ENCODE measurements at places on chromosomes 1 and 21. TPM values are rescaled to one million over a fixed set of nuclear protein-coding genes. Genes with fewer than 3 reads are reported as not detected.

- DNase-seq: no peak
Observed at GRCh38 chr1:185934476-185935189, 200.4 kb downstream of the HMCN1 start.

GRCh38 chr1:69940816-69941215, 264.6 kb downstream of the LRRC40 start:
- DNase-seq: no peak

GRCh38 chr1:59926381-59927123, at the start of gene CYP2J2:
Gene CYP2J2, minus strand, starts transcription at chr1:59926773. Its CDS starts 27 bp downstream, at chr1:59926746.
- peak; percentile 25 for DNase-seq

- DNase-seq: no peak
Observed at GRCh38 chr21:33115631-33116510, 45.9 kb downstream of the OLIG1 start.

DNA sequence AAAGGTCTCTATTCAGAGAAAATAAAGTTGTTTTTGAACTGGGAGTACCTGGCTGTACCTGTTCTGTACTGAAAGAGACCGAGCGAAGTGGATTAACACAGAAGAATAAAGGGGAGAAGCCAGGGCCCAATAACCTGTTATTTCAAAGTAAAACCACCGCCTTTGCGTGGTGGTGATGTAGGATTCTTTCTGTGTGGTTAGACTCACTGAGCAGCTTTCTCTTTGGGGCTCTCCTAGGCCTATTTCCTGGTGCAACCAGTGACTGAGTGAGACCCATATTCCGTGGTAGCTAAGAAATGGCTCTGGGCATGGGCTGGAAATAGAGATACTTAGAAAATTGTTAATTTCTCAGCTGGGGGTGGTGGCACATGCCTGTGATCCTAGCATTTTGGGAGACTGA, 99.9 kb downstream of the XCL2 start:
- peak; percentile 49 for DNase-seq

DNA sequence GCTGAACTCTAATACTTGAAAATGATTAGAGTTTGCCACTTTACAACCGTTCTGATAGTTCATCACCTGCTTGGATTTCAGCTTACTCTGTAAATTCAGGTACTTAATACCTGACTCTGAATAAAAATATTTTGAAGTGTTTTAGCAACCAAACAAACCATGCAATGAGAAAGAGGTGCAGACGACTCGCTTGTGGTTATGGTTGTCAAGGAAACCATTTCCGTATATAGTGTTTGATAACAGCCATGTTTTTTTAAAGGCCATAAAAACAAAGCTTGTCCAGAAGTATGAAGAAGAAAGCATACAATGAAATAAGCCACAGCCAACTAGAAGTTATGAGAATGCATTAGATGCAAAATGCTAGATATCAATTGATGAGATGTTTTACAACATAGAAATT, 167.2 kb upstream of the HMCN1 start:
- DNase-seq: peak; percentile 7

DNA sequence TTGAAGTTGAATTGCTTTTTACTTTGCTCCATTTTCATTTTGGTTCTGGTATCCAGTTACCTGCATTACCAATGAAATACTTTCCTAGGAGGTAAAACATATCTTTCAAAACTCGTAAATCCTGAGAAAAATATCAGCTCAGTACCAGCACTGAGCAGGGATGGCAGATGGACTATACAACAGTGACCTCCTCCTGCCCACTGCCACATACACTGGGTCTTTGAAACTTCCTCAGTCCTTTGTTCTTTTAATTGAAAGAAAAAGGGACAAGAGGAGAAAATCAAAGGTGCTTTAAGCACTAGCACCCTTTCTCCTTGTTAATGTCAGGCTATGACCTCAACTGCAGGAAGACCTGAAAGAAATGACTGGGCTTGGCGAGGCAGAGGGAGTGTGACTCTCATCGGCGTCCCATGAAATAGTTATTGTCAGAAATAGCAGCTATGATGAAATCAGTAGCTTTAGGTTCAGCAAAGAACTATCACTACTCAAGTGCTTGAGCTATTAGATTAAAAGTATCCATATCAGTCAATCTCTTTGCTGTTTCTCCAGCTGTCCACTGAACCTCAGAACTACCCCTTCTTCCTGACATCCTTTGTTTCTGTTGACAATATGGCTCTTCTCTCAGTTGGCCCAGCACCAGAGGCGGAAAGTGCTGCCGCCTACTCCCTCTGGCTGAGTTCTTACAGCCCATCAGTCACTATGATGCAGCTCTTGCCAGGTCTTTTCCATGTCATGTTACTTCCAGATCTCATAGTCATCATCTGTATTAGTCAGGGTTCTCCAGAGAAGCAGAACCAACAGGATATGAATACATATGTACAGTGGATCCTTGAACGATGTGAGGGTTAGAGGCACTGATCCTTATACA, 207.0 kb upstream of the MAP1LC3C start:
- DNase-seq: no peak

DNA sequence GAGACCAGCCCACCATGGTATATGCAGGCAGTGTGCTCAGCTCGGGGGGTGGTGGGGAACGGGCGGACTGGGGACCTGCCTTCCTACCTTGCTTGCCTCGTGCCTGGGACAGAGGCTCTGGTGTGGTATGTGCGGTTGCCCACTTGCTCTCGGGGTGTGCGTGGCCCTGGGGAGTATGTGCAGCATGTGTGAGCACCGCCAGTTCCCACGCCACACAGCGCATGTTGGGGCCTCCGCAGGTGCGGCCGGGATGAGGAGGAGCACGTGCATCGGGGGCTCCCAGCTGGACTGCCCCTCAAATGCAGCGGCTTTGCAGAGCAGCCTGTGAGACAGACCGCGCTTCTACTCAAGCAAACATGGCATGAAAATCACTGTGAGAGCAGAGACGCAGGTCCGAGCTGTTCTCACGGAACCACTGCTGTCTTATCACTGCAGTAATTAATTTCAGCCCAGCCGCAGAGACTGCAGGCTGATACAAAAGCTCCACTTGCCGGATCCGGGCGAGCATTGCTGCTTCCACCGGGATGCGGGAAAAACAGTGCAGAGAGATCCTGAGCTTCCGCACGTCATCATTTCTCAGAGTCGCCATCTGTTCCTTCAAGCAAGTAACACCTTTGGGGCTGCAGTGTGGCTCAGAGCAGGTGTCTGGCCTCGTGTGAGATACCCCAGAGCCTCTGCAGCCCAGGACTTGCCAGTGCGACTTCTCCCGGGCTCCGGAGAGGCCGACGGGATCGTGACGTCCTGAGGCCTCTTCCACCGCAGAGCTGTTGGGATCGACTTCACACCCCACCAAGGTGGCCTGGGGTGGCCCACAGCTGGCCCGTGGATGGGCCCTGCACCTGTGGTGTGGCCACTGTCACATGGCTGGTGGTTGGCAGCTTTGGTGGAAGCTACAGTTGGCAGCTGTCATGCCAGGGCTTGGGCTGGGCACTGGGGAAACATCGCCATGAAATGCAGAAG, 92.6 kb upstream of the ACTRT2 start:
- DNase-seq: no peak

DNA sequence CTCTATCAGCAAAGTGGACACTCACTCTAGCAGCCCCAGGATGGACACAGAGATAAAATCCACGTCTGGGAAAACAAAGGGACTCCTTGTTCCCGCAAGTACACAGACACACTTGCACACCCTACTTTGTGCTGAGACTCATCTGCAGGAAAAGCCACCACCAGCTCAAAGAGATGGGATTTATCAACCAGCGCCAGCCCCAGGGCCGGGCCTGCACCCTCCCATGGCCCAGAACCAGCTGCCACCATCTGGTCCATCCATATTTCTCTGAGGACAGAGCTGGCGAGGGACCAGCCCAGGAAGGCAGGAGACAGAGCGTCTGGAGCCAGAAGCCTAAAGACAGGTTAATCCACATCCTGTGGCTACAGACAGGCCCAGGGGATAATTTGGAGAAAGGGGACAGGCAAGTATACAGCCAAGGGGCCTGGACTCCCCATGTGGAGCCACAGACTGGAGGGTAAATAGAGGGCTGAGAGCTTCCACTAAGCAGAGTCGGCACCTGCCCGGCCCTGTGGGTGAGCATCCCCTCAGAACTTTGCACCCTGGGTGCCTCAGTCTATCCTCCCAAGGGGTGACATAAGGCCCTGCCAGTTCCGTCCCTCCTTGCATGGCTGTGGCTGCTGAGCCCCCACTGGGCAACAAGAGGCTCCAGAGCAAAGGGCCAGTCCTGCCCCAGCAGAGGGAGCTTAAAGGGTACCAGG, 233.9 kb downstream of the PTPRU start:
- DNase-seq: peak; percentile 17

DNA sequence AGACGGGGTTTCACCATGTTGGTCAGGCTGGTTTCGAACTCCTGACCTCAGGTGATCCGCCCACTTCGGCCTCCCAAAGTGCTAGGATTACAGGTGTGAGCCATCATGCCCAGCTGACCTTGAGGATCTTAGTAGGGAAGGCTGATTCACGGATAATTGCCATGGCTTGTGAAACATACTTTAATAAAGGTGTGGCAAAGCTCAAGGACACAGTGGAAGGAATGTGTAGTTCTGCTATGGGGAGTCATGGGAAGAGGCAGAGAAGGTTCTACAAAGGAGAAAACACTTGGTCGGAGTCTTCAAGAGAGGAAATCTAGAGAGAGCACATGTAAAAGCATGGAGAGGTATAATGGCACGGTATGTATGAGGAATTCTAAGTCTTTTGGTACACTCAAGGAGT, 12.7 kb upstream of the PTCH2 start:
- no peak for DNase-seq

GRCh38 chr1:202144402-202145067, at the start of gene ARL8A:
Gene ARL8A, minus strand, starts transcription at chr1:202144737. Its CDS starts 165 bp downstream, at chr1:202144572.
- DNase-seq: peak; percentile 62

DNA sequence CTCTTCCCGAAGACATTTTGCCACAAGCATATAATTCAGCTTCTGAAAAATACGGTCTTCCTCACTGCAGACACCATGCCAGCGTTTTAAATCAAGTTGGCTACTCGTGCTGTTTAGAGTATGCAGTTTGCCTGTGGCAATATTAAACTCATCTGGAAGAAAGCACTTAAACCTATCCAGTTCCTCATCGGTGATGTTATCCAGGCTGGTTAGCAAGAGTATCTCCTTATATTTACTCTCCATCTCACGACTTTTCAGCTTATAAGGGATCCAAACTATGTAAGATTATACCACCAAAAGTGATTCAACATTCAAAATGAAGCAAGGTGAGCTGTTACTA, 9.7 kb upstream of the IFI16 start:
- no peak for DNase-seq

- DNase-seq: no peak
Observed at GRCh38 chr1:175419684-175420517, 227.3 kb upstream of the KIAA0040 start.

DNA sequence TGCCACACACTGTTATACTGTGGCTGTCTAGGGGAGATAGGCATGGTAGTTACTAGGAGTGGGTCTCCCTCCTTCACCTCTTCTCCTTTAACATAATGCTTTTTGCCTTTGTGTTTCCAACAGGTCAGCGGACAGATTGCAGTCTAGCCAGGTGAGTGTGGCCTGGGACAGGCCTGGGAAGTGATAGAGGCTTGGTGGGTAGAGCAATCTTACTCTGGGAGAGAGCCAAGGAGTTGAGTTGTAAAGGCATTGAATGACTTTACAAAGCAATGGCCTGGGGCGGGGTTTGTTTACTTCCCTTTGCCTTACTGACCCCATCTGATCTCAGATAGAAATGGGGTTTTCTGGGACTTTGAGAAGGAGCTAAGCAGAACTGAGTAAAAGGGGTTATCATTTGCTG, 51.0 kb upstream of the IKBKE start:
- DNase-seq: no peak

The CD1D gene
- polyA plus RNA-seq: not detected

The SV2A gene
- polyA plus RNA-seq: 2.9 TPM

The GOLT1A gene
- polyA plus RNA-seq: not detected
